ENCODE measurements at places on chromosomes 2 and 18. TPM values are rescaled to one million over a fixed set of nuclear protein-coding genes. Genes with fewer than 3 reads are reported as not detected.

PDE11A gene
- total RNA-seq, result 0.18 TPM

CCDC74B gene
- 0.86 TPM for total RNA-seq

CCDC68 gene
- 4.1 TPM for total RNA-seq

CCDC121 gene
- 5.4 TPM for total RNA-seq

THSD7B gene
- total RNA-seq, result 0.14 TPM

SERPINB4 gene
- not detected for total RNA-seq
